ENCODE measurements at places on chromosomes 6 and 20. TPM values are rescaled to one million over a fixed set of nuclear protein-coding genes. Genes with fewer than 3 reads are reported as not detected.

The IP6K3 gene
- total RNA-seq: 2.6 TPM

The RNF182 gene
- 0.89 TPM for total RNA-seq

The TRIM31 gene
- 0.78 TPM for total RNA-seq

The NKAIN4 gene
- not detected for total RNA-seq

The EDEM2 gene
- 20.5 TPM for total RNA-seq

The MUCL3 gene
- total RNA-seq: not detected

Data from ureter (tissue), 1 donor.